Retina (tissue), 1 donor: ENCODE measurements at places on chromosomes 7 and 10.

GRCh38 chr10:71250405-71250804, 38.0 kb downstream of the UNC5B start:
- DNase-seq = no peak

DNA sequence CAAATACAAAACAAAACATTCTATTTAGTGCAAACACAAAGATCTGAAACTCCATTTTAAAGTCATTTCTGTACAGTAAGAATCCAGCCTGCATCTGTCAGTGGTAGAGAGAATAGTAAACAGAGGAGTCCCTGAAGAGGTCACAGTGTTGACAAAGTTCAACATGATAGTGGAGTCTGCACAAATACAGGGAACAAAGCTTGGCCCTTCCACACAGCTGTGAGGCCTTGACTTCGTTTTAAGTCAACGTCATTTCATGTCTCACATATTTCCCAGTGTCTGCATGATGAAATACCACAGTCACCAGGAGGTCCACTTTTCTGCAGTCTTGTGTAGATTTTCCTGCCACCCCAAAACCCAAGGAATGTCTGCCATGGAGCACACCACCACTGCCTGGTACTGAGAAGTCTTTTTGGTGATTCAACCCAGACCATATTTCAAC, 33.0 kb downstream of the CYP26A1 start:
- no peak for DNase-seq

- no peak for DNase-seq
Measured at GRCh38 chr7:100847360-100847759, 5.2 kb upstream of the SLC12A9 start.

GRCh38 chr7:41967156-41967555, 264.3 kb upstream of the INHBA start:
- DNase-seq = no peak

GRCh38 chr7:101838837-101839483, 21.5 kb downstream of the CUX1 start:
- no peak for DNase-seq

DNA sequence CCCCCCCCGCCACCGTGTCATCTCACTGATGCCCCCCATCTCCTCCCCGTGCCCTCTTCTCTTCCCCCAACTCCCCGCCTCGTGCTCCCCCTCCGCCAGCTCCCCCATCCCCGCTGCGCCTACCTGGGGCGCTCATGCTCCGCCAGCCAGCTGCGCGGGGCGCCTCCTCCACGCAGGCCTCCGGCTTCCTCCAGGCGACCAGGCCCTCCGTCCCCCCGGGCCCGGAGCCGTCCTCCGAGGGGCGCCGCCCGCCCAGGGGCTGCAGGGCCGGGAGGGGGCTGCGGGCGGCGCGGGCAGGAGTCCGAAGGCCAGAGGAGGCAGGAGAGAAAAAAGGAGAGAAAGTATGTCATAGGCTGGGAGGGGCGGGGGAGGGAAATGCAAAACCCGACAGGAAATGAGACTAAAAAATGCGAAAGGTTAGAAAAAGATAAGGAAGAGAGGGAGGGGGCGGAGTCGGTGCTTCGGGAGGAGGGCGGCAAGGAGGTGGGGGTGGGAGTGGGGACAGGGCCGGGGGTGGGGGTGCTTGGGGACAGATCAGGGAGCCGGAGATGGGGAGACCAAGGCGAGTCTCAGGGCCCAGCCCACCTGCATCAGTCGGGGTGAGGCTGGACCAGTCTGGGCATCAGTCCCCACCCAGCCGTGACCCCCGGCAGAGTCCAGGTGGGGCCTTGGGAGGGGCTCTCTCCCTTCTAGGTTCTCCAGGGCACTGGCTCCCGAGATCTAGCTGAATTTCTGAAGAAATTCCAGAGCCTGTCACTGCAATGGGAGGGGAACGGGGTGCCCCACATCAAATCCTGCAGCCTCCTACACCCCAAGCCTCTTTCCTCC, at the start of gene CARD11:
Gene CARD11, minus strand, starts transcription at position 324 of the 828 bp plus-strand sequence. CDS start 85,361 bp downstream, outside the sequence.
- no peak for DNase-seq

DNA sequence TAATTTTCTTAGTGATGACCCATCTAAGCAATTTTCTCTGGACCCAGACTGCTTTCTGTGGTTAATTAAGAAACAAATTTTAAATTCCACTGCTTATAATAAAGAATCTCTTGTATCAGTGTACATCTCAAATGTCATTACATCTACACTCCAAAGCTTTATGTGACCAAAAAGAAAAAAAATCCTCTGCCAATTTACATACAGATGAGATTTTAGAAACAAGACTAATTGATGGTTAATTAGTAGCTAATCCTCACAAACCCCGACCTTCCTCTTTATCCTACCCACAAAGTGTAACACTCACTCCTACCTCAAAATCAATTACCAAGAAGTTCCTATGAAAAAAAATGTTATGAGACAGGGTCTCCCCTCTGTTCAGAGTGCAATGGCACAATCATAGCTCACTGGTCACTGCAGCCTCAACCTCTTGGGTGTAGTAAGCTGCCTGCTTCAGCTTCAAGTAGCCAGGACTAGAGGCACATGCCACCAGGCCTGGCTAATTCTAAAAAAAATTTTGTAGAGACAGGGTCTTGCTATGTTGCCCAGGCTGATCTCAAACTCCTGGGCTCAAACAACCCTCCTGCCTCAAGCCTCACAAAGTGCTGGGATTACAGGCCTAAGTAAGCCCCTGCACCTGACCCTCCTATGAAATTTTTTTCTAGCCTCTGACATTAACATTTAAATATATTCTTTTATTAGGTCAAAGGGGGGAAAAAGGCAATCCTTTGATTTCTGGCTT, 14.8 kb downstream of the KIF5B start:
- DNase-seq = no peak

GRCh38 chr7:18996583-18996982, 120.9 kb downstream of the TWIST1 start:
- no peak for DNase-seq

- no peak for DNase-seq
Measured at GRCh38 chr7:44787041-44787440, 9.4 kb upstream of the PPIA start.

DNA sequence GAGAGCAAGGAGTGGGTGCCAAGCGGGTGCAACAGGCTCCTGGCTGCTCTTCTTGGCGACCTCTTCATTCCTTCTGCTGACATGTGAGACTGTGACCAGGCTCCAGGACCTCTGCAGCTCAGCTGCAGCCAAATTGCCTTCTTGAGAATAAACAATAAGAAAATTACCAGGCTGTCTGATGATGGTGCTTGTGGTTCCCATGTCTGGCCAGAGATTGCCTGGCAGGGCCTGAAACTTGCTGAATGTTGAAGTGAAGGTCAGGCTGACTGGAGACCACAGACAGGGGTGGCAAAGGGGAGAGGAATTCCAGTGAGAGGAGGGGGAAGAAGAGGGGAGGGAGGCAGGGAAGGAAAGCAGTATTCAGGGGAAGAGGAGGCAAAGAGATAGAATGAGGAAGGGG, 497.4 kb upstream of the PODXL start:
- no peak for DNase-seq

DNA sequence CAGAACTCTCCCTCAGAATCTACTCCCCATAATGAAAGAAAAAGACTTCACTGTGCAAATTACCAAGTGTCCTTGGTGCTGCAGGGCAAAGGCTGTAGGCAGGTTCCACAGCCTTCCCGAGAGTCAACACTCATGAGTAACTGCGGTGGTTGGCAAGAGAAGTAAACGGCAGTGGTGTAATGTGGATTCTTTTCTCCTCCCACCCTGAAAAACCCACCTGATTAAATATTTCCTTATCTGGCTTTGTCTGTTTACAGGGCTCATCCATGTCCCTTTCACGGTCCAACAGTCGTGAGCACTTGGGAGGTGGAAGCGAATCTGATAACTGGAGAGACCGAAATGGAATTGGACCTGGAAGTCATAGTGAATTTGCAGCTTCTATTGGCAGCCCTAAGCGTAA, 300.9 kb downstream of the BICC1 start:
- no peak for DNase-seq

- DNase-seq = no peak
Measured at GRCh38 chr7:134916171-134916883, 70.0 kb upstream of the AGBL3 start.

GRCh38 chr7:156516791-156517378, 123.7 kb upstream of the RNF32 start:
- DNase-seq = no peak
